ENCODE measurements at places on chromosomes 12 and 14.

- no peak overlapping the region for H3K4me3 ChIP-seq
- H3K27ac ChIP-seq, result no peak overlapping the region
- H3K27me3 ChIP-seq, result no peaks in the 10 kb centered on the region
- no peaks in the 10 kb centered on the region for H3K4me1 ChIP-seq
These were observed 19.9 kb upstream of the MDM1 start for GRCh38 chr12:68352067-68352466.

GRCh38 chr12:107107381-107107780 is 14.0 kb upstream of the CRY1 start:
- no peak overlapping the region for H3K4me3 ChIP-seq
- no peak overlapping the region for H3K27ac ChIP-seq
- H3K27me3 ChIP-seq, result no peaks in the 10 kb centered on the region
- no peaks in the 10 kb centered on the region for H3K36me3 ChIP-seq

GRCh38 chr12:4148418-4149056 is 125.0 kb upstream of the CCND2 start:
- H3K27ac ChIP-seq, result no peak overlapping the region
- no peaks in the 10 kb centered on the region for H3K4me1 ChIP-seq
- DNase-seq, result no peak
- no peaks in the 10 kb centered on the region for H3K27me3 ChIP-seq
- H3K4me3 ChIP-seq, result no peak overlapping the region
- no peaks in the 10 kb centered on the region for H3K36me3 ChIP-seq

DNA sequence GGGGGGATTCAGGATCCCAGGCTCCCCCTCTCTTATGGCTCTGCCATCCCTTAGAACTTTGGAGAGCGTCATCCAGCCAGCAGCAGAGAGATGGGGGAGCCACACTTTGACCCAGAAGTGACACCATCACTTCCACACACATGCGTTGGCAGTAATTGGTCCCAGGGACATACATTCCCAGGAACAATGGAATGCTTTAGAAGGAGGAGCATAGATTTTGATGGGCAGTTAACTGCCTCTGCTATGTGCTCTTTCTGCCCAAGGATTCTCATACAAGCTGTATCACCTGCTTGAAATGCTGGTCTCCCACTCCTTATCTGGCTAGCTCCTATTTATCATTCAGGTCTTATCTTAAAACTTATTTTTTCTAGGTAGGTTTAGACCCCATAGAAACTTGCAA is 109.0 kb upstream of the RPH3A start:
- H3K4me3 ChIP-seq, result no peak overlapping the region
- H3K36me3 ChIP-seq, result no peaks in the 10 kb centered on the region

DNA sequence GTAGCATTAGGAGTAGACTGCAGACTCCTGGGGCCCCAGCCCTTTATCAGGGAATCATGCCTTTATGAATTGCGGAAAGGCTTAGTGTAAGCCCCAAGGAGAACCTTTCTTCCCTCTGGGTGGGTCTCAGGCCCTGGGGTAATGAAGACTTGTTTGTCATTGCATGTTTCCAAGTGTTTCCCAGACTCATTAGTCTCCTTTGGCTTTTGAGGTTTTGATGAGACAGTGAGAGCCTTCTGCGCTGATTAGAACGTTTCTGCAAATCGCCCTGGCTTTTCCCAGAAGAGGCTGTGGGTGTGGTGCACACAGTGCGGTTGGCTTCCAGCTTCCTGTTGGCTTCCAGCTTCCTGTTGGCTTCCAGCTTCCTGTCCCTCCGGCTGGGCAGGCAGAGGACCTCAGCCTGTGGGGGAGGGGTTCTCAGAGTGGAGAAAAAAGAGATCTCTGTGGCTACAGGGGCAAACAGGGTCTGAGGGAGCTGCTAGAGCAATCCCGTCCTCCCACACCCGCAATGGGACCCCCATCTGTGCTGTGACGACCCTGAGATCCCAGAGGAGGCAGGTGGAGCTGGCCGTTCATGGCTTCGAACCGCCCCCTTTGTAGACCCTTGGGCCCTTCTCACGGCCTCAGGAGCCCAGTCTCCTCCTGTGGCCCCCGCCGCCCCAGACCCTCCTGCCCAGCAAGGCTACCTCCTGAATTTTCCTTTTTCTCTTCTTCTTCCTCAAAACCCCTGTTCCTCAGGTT is 42.1 kb downstream of the GPR68 start:
- H3K4me1 ChIP-seq, result no peaks in the 10 kb centered on the region
- no peak overlapping the region for H3K27ac ChIP-seq
- no peaks in the 10 kb centered on the region for H3K27me3 ChIP-seq

DNA sequence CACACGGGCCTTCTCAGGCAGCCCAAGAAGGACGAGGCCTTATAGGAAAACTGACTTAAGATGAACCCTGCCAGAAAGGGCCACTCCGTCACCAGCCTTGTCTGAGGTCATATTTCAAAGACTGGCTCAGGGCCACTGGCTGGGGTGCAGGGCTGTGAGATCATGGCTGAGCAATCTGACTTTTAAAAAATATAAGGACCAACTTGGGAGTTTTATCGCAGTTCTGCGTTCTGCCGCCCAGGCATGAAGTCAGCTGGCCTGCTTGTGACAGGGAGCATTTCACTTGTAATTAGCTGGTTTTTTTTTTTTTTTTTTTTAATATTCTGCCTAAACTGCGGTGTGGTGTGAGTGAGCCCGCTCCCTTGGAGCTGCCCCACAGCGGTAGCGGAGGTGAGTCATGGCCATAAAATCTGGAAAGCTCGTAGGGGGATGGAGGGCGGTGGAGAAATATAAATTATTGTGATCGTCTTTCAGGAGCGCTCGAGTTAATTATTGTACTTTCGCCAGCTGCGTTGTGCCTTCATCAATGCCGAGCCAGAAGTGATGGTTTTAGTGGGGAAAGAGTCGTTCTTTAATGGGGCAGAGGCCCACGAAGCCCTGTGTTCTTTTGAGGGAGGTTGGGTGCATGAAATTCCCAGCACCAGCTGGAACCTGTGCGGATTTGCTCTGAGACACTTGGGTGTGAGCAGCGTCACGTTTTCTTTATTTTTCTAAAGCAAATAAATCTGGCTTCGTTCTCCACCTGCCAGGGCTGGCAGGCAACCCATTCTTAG is 231.9 kb downstream of the C12orf75 start:
- no peak overlapping the region for H3K4me3 ChIP-seq
- H3K27ac ChIP-seq, result peak overlapping the region; percentile 75
- no peaks in the 10 kb centered on the region for H3K4me1 ChIP-seq
- no peaks in the 10 kb centered on the region for H3K27me3 ChIP-seq
- peak; percentile 83 for DNase-seq

- peaks cover 3% of the 10 kb centered on the region for H3K4me1 ChIP-seq
- peak overlapping the region; percentile 84 for H3K4me3 ChIP-seq
- no peaks in the 10 kb centered on the region for H3K36me3 ChIP-seq
- peak; percentile 66 for DNase-seq
These were observed 895 bp downstream of the SLC7A8 start for GRCh38 chr14:23182372-23183157.

- H3K36me3 ChIP-seq, result no peaks in the 10 kb centered on the region
- peak; percentile 43 for DNase-seq
- H3K4me1 ChIP-seq, result no peaks in the 10 kb centered on the region
- no peak overlapping the region for H3K27ac ChIP-seq
- H3K27me3 ChIP-seq, result no peaks in the 10 kb centered on the region
- H3K4me3 ChIP-seq, result no peak overlapping the region
These were observed 14.1 kb upstream of the FAIM2 start for GRCh38 chr12:49917788-49918173.

DNA sequence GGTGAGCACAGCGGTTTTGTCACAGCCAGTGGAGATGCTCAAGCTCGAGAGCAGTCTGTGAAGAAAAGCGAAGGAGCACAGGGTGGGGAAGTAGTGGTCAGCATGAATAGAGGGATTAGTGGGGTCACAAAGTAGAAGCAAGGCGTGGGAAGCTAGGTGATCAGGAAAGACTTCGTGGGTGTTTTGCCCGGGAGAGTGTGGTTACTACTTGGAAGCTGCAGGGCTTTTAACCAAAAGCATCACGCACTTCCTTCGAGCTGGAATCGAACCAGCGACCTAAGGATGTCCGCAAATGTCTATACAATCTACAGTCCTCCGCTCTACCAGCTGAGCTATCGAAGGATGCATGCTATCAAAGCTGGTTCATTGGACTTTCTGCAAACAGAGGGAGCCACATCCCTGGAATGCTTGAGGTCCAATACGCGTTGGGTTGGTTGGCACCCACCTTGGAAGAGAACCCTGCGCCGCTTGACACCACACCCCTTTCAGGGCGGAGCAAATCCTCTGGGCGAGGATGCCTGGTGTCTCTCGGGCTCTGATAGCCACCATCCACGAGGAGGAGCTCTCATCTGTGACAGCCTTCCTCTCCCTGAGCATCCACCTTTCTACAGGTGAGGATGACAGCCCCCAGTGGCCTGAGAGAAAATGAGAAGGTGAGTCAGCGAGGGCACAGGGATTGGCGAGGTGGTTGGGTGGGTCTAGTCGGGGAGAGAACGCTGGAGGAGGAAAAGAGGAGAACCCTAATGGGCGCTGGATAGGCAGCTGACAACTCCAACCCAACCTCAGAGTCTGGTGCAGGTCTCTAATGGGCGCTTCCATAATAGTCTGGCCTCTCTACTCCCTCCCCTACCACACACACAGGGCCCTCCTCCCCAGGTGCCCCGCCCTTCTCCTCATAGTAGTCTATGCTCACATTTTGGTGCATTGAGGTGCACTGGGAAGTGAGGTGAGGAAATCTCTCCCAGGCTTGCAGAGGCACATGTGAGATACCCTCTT is 16.0 kb upstream of the OR6S1 start:
- no peak overlapping the region for H3K27ac ChIP-seq
- no peak overlapping the region for H3K4me3 ChIP-seq
- no peaks in the 10 kb centered on the region for H3K4me1 ChIP-seq
- H3K36me3 ChIP-seq, result no peaks in the 10 kb centered on the region

DNA sequence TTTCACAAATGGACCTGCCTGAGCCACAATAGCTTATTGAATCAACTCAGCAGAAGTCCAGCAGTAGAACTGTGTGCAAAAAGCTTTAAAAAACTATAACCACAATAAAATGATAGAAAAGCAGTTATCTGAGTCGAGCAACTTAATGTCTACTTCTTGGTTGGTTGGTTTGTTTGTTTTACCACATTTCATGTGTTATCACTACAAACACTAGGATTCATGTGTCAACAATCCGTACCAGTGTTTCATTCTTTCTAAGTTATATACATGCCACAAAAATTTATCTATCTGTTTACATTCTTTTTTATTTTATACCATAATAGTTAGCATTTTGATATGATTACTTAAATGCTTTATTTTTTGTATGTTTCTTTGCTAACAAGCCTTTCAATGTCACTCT is 339.0 kb downstream of the KCNH5 start:
- H3K4me3 ChIP-seq, result no peak overlapping the region
- DNase-seq, result peak; percentile 9
- H3K27me3 ChIP-seq, result no peaks in the 10 kb centered on the region
- H3K36me3 ChIP-seq, result no peaks in the 10 kb centered on the region
- H3K4me1 ChIP-seq, result no peaks in the 10 kb centered on the region

- no peak for DNase-seq
- no peak overlapping the region for H3K27ac ChIP-seq
- H3K4me1 ChIP-seq, result no peaks in the 10 kb centered on the region
- no peak overlapping the region for H3K4me3 ChIP-seq
- no peaks in the 10 kb centered on the region for H3K36me3 ChIP-seq
- no peaks in the 10 kb centered on the region for H3K27me3 ChIP-seq
These were observed 19.8 kb downstream of the STYK1 start for GRCh38 chr12:10654003-10654402.

GRCh38 chr12:124398578-124399227 is 103.8 kb downstream of the RFLNA start:
- H3K27ac ChIP-seq, result no peak overlapping the region
- DNase-seq, result no peak
- no peak overlapping the region for H3K4me3 ChIP-seq

DNA sequence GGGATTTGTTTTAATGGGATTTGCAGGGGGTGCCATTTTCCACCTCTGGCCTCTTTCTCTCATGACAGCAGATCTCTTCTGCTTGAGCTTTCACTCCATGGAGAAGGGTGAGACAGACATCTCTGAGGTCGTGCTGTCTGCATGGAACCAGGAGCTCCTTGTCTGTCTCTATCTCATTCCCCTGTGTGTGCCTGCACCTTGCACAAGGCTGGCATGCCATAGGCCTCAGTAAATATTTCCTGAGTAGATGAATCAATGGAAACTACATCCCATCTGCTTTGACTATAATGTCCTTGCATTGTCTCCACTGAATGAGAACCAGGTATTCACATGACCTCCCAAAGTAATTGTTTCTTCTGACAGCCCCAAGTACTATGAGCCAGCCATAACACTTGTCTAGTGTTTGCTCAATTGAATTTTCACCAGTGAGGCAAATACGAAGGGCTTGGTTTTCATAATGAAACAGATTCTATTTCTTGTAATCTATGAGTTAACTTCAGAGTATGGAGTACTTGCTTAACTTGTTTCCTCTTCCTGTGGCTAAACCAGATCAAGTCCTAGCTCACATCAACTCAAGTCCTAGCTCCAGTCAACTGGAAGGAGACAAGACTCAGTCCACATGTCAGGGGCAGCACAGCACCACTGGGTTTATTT is 32.3 kb downstream of the KCNK13 start:
- no peak overlapping the region for H3K27ac ChIP-seq
- no peaks in the 10 kb centered on the region for H3K27me3 ChIP-seq
- no peaks in the 10 kb centered on the region for H3K36me3 ChIP-seq
- no peaks in the 10 kb centered on the region for H3K4me1 ChIP-seq
- no peak overlapping the region for H3K4me3 ChIP-seq

GRCh38 chr12:49482095-49483051 is 56.5 kb upstream of the KCNH3 start:
- DNase-seq, result no peak
- no peak overlapping the region for H3K4me3 ChIP-seq
- no peaks in the 10 kb centered on the region for H3K4me1 ChIP-seq

DNA sequence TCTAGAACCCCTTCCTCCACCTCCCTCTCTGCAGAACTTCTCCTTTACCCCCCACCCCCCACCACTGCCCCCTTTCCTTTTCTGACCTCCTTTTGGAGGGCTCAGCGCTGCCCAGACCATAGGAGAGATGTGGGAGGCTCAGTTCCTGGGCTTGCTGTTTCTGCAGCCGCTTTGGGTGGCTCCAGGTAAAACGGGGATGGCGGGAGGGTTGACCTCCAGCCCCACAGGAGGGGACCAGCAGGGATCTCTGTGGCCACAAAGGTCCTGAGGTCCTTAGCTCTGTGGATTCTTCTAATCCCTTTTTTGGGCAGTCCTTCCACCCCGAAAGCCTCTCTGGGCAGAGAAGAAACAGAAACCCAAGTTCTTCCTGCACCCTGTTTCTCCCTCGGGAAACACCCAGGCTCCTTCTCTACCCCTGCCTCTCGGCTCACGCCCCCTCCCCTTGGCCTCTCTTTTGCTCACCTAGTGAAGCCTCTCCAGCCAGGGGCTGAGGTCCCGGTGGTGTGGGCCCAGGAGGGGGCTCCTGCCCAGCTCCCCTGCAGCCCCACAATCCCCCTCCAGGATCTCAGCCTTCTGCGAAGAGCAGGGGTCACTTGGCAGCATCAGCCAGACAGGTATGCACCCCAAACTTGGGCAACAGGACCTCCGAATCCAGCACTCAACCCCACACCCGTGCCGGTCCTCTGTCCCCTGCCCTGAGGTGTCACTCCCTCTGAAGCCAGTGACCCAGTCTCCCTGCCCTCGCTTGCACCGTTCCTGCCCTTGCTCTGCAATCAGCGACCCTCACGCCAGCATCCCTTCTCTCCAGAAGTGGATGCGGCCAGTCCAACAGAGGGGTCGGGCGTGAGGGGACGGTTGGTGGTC is 638 bp downstream of the LAG3 start:
- peaks cover 2% of the 10 kb centered on the region for H3K4me1 ChIP-seq
- no peaks in the 10 kb centered on the region for H3K36me3 ChIP-seq
- H3K27ac ChIP-seq, result no peak overlapping the region
- no peaks in the 10 kb centered on the region for H3K27me3 ChIP-seq
- DNase-seq, result no peak
- H3K4me3 ChIP-seq, result no peak overlapping the region

GRCh38 chr12:401235-402028 is at the start of gene CCDC77:
Gene CCDC77, plus strand, starts transcription at chr12:401644. Its CDS starts 7,740 bp downstream, at chr12:409384.
- peak; percentile 97 for DNase-seq
- H3K27ac ChIP-seq, result no peak within 1 kb of the TSS
- H3K36me3 ChIP-seq, result no peaks in the 10 kb centered on the region
- H3K4me3 ChIP-seq, result peak within 1 kb of the TSS; percentile 98
- H3K4me1 ChIP-seq, result peaks cover 3% of the 10 kb centered on the region

All from kidney (tissue), 22 donors.